ENCODE measurements at places on chromosomes 3 and 15.

DNA sequence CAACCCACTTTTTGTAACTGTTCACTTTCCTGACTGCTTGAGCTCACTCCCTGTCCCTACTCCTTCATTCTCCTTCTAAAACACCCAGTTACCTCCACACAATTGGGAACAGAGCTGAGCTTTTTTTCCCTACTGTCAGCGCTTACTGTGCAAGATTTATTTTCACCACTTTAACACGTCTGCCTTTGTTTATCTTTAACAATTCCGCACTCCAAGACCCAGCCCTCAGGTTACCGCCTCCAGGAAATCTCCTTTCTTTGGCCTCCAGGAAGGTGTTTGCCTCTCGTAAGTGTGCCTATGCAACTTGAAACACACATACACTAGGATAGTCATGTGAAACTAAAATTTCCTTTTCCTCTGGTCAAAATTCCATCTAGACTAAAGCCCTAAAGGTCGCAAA is 271.9 kb upstream of the TPRG1 start:
- no peak for DNase-seq

- no peak for DNase-seq
Measured at GRCh38 chr3:81734742-81735141, 26.7 kb downstream of the GBE1 start.

DNA sequence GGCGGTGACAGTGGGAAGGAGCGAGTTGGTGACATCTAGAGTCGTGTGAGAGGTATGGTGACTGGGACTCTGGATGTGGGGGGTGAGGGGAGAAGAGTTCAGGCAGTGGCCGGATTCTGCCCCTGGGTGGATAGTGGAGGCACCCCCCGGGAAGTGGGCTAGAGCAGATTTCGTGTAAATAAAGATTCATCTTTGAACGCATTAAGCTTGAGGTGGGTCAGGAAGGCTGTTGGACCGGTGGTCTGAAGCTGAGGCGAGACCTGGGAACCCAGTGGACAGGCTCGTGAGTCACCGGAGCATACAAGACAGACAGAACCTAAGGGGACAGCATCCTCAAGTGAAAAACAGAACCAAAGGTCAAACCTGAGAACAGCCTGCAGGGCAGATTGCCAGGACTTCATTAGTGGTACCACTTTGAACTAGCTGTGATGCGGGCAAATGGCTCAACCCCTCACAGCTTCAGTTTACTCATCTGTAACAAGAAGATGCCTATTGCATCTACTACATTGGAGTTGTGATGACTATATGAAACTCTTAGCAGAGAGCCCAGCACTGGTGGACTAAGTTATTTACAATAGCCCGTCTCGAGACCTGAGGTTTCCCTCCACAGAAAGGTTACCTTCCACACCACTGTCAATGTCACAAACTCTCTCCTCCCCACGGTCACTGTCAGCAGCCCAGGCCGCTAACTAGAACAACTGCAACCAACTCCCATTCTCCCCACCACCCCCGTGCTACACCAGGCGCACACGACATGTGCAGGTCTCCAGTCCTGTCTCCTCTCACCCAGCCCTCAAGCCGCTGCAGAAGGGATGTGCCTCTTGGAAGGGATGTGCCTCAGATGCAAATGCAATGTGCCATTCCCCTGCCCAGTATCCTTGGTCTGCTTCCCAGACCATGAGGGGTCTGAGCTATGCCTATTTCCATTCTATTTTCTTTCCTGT is 901 bp upstream of the CLN6 start:
- no peak for DNase-seq

DNA sequence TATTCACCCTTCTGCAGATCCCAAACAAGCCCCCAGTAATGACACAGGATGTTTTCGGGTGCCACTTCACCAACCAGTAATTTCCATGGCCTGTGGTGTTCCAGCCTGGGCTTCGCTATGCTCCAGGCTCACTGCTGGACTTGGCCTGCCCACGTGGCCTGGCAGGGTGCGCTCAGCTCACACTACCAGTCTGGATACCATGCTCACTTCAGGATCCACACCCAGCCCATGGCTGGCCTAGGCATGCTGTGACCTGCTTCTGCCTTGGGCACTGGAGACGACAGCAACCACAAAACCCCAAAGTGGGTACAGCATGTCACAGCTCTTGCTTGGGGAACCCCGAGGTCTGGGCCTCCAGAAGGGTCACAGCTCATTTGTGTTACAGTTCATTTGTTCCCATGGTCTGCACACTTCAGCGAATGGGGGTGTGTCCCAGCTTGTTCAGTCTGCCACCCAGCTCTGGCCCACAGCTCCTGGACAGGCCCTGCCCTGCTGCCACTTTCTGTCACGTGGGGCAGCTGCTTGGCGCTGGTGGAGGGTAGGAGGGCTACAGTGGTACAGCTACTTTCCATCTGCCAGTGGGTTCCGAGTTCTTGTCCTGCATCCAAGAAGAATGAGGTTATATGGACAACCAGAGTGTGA is 650.8 kb downstream of the MCTP2 start:
- no peak for DNase-seq

DNA sequence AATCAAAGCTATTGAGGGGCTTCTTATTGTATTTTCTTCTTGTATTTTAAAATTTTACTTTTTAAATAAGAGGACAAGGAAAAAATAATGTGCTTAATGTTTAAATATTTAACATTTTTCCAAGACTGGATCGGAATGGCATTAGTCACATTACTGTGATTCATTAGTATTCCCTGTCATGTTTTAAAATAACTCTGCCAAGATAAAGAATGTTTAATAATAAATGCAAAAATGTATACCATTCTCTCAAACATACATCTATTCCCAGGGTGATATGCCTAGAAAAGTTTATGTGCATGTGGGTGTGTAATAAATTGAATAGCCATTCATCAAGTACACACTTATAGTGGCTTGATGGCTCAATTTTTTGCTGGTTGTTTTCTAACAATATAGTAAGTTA is 936.1 kb downstream of the PLOD2 start:
- no peak for DNase-seq

DNA sequence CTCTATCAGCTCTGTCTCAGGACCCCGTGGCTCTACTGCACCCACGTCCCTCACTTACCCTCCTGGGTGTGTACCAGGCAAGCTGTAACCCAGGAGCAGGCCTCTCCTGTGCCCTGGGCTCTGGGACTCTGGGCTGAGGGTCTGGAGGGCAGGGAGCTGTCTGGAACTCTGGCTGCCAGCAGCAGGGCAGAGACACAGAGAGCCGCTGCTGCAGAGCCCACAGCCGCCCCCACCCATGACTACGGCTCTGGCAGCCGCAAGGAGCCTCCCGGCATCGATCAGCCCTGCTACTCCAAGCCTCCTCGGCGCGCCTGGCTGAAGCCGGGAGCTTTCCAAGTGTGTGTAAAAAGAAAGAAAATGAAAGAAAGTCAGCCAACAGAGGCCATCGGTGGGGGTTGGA is 103.7 kb upstream of the ATP2B2 start:
- no peak for DNase-seq

DNA sequence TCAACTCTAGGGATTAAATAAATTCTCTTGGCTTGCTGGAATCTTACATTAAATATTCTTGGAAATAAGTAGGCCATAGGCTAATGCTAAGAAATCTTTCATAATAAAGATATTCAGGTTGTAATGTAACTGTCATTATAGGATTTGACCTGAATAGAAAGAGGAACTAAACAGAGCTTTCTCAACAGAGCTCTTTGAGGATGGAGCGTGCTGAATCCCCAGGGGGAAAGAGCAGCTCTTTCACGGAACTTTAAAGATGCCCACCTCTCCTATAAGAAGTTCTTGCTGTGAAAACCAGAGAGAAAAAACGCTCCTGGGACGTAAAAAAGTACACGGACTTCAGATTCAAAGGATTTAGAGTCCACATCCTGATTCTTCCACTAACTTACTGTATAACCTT is 77.9 kb downstream of the NTRK3 start:
- no peak for DNase-seq

DNA sequence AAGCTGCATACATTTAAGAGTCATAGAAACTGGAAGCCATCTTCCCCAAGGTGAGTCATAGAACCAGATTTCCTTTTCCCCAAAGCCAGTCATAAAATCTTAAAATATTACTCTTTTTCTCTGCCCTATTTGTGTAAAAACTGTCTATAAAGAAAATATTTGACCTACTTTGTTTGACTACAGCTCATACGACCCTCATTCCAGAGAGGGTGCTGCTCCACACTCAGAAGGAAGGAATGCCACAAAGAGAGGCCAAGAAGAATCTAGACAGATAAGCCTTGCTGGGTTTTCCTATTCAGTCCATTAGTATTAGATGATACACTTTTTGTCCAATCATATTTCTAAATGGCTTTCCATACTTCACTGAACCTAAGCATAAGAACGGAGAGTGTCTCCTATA is 671.6 kb upstream of the SGO1 start:
- no peak for DNase-seq
